ENCODE measurements at places on chromosomes 7 and 10.

DNA sequence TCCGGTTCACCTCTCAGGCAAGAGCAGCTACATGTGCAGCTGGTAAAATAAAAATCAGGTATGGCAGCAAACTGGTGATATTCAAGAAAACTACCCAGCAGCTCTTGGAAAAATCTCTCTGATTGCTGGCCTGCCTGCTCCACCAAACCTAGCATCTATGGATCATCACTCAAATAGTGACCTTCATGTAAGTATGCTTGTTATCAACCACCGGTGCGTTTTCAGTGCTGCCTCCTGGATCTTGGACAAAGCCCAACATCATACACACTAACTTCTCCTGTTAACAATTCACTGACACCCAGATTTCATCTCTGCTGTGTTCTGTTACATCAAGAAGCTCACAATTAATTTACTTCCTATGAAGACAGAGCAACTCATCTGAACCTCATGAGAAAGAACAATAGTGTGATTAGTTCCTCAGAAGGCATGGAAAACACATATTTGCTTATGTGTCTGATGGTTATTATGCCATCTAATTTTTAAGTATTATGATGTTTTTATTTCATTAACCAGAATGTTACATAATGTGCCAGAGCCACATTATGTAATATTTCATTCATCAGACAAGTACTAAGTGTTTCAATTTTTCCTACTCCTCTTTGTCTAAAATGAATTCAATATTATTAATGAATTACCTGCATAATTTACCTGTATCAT is 8.8 kb downstream of the CDK6 start:
- DNase-seq, result no peak

GRCh38 chr7:27946351-27946750 is 206.4 kb downstream of the TAX1BP1 start:
- no peak for DNase-seq

- DNase-seq, result no peak
Observed at GRCh38 chr10:118764195-118764594, 9.4 kb upstream of the CACUL1 start.

GRCh38 chr10:97737770-97738265 is 890 bp downstream of the ZFYVE27 start:
- no peak for DNase-seq

- no peak for DNase-seq
Observed at GRCh38 chr10:75428434-75429158, 2.8 kb upstream of the LRMDA start.

DNA sequence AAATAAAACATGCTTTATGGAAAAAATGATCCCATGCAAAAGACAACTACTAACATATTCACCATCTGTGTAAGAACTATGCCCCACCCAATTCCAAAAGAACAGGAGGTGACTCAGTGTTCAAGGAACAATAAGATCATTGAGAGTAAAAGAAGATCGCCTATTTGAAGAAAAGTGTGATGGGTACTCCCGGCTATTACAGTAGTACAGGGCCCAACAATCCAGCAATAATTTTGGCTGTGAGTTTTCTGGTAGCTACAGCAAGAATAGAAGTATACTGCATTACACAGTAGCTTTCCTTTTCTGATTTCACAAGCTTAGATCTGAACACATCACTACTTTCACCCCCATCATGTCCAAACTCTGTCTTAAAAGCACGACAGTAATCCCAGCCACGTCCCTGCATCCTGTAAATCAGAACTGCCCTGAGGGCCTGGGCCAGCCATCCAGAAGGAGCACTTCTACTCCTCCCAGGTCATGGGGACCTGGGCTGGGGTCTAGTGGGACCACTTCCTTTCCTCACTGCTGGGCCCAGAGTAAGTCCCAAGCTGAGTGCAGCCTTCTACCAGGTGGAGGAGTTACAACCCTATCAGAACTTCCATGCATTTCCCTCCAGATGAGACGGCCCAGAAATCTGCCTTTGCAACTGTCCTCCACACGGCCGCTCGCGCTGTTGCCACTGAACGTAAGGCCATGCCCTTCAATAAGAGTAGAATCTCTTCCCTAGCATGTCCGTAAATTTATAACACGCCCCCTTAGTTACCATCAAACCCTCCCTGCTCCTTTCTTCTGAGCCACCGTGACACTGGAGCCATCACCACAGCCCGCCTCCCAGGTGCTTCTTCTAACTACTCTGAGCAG is 7.9 kb downstream of the ESYT2 start:
- no peak for DNase-seq

- DNase-seq, result no peak
Observed at GRCh38 chr7:91201442-91202113, 62.7 kb upstream of the FZD1 start.

- DNase-seq, result no peak
Observed at GRCh38 chr10:91944880-91945630, 21.5 kb downstream of the BTAF1 start.

- DNase-seq, result no peak
Observed at GRCh38 chr7:99120501-99120900, 23.4 kb downstream of the SMURF1 start.

DNA sequence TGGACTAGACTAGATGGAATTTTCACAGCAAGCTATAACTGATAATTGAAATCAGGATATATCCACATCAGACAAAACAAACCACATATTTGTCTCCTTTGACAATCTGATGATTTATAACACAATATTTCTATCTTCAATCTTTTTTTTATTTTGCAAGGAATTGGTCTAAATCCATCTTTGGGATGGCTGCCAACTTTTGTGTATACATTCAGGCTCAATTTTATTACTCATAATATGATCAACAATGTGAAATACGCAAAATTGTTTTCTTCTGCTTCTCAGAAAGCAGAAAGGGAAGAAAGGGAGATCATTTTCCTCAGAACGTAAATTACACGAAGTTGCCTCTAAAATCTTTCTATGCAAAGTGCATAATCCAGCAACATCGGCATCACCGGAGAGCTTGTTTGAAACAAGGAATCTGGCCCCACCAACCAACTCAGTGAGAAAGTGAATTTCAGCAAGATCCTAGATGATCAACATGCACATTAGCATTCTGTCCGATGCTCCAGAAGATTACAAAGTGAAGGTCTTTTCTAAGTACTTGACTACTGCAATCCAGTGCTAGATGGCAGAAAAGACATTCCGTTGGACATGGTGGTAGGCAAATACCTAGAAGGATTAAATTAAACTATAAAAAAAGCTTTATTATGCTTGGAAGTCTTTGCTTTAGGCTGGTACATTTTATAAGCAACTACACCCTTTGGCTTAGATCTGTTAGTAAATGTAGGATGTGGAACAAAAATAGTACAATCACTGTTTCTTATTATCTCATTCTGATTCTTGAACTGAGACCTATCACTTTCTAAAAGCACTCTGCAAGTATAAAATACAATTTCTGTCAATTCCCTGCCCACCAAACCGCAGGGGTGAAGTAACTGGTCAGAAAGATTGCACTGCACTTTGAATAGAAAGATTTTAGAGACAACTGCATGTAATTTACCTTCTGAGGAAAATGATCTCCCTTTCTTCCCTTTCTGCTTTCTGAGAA is 126.4 kb upstream of the RSU1 start:
- no peak for DNase-seq

DNA sequence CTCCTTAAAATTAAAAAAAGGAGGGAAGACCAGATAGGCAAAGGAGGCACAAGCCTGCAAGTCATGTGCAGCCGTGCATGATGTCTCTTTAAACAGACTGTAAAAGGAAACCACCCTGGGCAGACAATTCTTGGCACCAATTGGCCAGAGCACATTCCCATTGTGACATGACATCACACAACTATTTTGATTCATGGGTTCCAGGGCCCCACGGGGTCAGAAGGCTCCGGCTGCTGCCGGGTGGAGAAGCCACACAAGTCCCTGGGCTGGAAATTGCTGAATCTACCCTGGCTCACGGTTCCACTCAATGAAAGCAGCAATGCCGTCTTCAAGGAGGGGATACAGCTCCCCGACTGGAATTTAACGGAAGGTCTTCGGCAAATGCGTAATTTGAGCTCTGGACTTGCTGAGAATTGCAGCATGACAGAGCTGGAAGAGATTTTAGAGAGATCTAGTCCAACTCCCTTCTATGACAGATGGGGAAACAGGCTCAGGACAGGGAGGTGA is 140.5 kb downstream of the PRKAG2 start:
- no peak for DNase-seq

- no peak for DNase-seq
Observed at GRCh38 chr10:69957241-69957885, 95.3 kb upstream of the MACROH2A2 start.

Measured in cerebellar nuclear complex (tissue), 1 donor.